ENCODE measurements at places on chromosomes 2 and 18. TPM values are rescaled to one million over a fixed set of nuclear protein-coding genes. Genes with fewer than 3 reads are reported as not detected.
A peak's percentile ranks its signal among the peaks of the same experiment; 100 is the strongest.

Gene RNF152
- 4.1 TPM for total RNA-seq

Gene CFC1
- total RNA-seq = 1.2 TPM

DNA sequence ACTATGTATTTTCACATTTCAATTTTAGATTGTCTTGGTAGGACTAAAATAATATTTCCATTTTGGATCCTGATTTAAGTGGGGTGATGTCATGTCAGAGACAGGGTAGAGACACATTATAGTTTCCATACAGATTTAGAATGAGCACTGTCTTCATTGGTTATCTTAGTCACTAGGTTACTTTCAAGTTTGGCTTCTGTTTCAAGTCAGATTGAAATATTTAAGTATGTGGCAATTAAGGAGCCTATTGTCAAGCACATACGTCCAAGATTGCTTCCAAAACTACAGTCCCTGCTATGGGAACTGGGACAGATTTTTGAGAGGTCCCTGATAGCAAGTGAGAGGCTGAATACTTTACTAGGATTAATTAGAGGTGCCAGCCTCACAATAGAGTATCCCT, 89.2 kb upstream of the FAM117B start:
- DNase-seq = no peak
- H3K36me3 ChIP-seq = peaks cover 10% of the 10 kb centered on the region
- no peak overlapping the region for H3K4me3 ChIP-seq
- no peaks in the 10 kb centered on the region for H3K27me3 ChIP-seq

DNA sequence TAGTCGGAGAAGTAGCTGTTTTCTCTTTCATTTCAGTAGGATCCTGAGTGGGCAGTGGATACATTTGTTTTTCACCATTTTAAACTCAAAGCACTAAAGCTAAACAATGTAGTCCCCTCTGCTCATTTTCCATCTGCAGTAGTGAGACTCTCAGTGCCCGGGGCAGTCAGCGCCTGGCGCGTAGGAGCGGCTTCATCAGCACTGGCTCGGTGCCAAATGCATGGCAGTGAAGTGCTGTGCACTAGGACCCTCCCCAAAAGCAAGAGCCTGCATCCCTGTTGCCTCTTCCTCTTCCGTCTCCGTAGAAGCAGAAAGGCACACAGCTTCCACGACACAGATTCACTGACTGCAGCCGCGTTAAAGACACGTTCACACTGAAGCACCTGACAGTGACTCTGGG, 19.0 kb upstream of the ESPNL start:
- H3K4me3 ChIP-seq = peak overlapping the region; percentile 65
- no peak overlapping the region for H3K27ac ChIP-seq
- H3K27me3 ChIP-seq = peaks cover 1% of the 10 kb centered on the region
- no peak for DNase-seq
- no peaks in the 10 kb centered on the region for H3K4me1 ChIP-seq
- H3K36me3 ChIP-seq = peaks cover 44% of the 10 kb centered on the region

DNA sequence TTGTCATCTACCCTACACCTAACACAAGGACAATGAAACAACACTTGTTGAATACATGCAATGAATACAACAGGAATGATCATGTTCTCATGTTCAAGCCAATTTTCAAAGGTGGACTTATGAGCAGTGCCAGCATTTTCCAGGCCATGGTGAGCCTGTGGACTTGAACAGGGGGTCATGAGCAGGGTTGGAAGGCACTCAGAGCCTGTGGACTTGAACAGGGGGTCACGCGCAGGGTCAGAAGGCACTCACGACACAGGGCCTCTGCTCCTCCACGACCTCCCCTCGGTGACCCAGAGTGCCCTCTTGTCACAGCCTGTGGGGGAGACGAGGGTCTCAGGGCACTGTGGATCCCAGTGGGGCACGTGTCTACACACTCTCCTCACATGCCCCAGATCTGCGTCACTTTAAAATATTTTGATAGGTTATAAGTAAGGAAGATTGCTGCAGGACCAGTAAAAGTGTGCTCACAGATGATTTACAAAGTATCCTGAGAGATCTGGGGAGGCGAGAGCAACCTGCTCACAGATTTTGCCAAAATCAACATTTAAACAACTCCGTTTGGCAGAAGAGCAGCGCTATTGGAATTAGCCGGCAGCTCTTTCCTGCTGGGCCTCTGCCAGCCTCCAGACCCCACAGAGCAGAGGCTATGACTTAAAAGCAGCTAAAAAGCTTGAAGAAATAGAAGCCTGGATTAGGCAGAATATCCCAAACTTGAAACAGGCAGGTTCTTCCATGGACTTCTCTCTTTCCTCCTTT, 121.9 kb downstream of the TMEM18 start:
- DNase-seq = no peak
- H3K4me3 ChIP-seq = no peak overlapping the region
- peaks cover 2% of the 10 kb centered on the region for H3K27me3 ChIP-seq
- H3K36me3 ChIP-seq = no peaks in the 10 kb centered on the region

DNA sequence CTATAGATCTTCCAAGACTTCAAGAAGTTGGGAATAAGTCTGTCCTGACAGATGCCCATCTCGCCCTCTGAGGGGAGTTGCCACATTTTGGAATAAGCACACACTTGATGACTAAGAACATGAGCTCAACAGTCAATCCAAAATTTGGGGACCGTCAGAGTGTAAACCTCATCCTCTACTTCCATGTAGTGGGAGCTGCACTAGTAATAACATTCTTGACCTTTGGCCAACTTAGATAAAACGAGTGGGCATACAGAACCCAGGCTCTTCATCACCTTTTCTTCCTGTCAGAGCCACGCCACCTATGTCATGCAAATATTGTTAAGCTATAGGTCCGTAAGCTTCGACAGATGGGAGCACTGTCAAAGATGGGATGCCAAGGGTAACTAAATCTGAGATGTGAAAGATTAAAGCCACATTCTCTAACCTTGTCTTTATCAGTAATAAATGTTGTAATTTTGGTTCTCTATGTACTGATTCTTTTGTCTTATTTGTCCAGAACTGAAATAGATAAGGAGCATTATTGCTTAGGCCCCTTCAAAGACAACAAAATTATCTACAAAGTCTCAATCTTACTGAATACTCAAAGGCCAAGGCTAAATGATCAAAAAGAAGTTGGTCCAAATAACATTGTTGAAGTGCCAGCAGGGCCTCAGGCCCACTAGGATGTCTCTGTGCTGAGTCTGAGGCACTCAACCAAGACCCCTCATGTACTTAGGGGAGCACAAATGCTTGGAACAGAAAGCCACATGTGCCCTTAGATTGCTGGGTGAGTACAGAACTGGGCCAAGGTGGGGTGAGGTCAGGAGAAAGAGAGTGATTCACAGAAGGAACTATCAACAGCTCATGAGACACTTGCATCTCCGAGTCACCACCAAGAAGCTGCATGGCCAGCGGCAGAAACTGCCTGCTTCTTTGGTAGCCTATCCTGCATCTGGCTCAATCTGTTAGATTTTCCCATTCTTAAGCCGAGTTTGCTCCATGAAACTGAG, 15.0 kb downstream of the CDH2 start:
- no peak overlapping the region for H3K27ac ChIP-seq
- peaks cover 17% of the 10 kb centered on the region for H3K4me1 ChIP-seq
- DNase-seq = no peak
- no peak overlapping the region for H3K4me3 ChIP-seq
- H3K27me3 ChIP-seq = no peaks in the 10 kb centered on the region
- no peaks in the 10 kb centered on the region for H3K36me3 ChIP-seq

GRCh38 chr2:164141271-164141670, 405.5 kb upstream of the FIGN start:
- no peak overlapping the region for H3K4me3 ChIP-seq
- DNase-seq = no peak
- no peaks in the 10 kb centered on the region for H3K27me3 ChIP-seq

DNA sequence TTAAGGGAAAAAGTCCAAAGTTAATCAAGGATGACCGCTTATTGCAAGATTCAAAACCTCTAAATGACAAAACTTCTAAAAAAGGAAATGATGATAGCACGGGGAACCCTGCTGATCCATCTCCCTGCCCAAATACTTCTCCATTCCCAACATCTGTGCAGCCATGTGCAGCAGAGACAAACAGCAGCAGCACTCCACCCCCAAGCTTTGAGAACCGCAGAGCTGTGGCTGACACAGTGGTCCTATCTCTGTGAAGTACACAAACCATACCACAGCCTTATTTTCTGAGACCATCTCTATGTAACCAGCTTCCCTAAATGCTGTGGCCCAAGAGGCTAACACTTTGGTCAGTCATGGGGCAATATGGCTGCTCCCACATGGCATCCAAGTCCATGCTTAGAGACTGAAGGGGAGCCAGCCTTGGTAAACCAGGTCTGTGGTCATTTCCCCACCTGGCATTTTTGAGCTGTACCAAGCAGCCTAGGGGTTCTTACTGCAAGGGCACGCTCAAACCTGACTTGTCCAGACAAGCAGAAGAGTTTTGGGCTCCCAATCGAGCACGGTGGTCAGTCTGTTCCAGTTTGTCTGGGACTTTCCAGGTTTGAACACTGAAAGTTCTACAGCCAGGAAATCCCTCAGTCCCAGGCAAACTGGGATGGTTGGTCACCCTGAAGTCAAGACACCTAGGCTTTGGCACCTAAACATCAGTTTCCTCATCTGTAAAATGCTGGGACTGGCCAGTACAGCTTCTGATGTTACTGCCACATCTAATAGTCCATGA, 17.1 kb upstream of the NFE2L2 start:
- H3K4me3 ChIP-seq = no peak overlapping the region
- H3K36me3 ChIP-seq = peaks cover 3% of the 10 kb centered on the region
- H3K27me3 ChIP-seq = no peaks in the 10 kb centered on the region
- H3K27ac ChIP-seq = no peak overlapping the region
- no peak for DNase-seq

DNA sequence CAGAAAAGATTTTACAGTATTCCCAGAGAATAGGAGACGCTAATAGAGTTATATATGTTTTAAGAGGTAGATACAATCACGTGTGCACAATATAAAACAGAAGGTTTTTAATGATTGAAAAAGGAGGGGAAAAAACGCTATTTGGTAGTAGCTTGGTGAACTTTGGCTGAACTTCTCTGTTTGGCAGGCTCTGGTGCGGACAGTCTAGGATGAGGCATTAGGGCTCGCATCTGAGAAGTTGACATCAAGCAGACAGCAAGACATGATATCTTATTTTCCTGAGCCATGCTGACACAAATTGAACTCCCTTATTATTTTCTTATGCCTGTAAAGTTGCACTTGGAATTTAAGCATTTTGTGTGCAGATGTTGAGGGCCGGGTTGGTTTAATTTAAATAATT, 176.6 kb downstream of the EN1 start:
- no peaks in the 10 kb centered on the region for H3K36me3 ChIP-seq
- H3K27me3 ChIP-seq = no peaks in the 10 kb centered on the region
- H3K4me1 ChIP-seq = no peaks in the 10 kb centered on the region
- H3K4me3 ChIP-seq = no peak overlapping the region
- H3K27ac ChIP-seq = no peak overlapping the region
